ENCODE measurements at places on chromosomes 7 and 10.

GRCh38 chr7:7772397-7772821 is 54.0 kb upstream of the RPA3 start:
- DNase-seq, result no peak

GRCh38 chr10:128047351-128047750 is 78.9 kb downstream of the MKI67 start:
- DNase-seq, result no peak

GRCh38 chr7:81811956-81812865 is 42.4 kb upstream of the HGF start:
- no peak for DNase-seq

DNA sequence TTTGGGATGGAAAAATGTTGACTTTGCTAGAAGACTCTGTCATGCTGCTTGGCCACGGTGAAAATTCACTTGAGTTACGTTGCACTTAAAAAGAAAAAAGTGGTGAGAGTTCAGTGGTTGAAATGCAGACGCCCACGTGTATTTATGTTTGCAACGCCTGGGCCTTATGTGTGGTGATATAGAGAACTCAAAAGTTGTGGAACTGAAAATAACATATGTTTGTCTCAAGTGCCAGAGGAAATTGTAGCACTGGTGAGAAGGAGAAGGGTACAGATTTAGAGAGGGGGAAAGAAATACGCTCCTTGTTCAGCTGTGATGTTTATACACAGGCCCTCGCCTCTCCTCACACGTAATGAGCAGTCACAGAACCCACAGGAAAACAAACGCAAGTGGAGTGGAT is 73.6 kb downstream of the EMX2 start:
- DNase-seq, result no peak

- DNase-seq, result peak; percentile 43
These were observed 107.3 kb downstream of the SMURF1 start for GRCh38 chr7:99036546-99037111.

GRCh38 chr10:8534891-8535290 is 480.4 kb downstream of the GATA3 start:
- DNase-seq, result no peak

- DNase-seq, result peak; percentile 61
These were observed 41.3 kb downstream of the AVL9 start for GRCh38 chr7:32536585-32536984.

DNA sequence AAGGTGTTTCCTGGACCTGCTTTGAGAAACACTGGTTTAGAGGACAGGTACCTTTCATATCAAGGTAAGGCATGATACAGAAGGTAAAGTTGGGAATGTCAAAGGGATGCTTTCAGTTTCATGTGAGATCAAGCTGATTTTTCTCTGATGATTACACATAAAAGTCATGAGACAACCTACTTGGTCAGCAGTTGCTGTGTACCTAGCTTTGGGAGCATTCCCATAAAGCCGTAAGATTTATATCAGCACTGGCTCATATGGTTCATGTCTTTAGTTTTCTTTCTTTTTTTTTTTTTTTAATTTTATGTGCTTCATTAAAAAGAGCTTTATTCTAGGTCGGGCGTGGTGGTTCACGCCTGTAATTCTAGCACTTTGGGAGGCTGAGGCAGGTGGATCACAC is 265.3 kb upstream of the LRGUK start:
- DNase-seq, result no peak

- no peak for DNase-seq
These were observed 81.8 kb downstream of the SEMA3A start for GRCh38 chr7:84112771-84113170.

DNA sequence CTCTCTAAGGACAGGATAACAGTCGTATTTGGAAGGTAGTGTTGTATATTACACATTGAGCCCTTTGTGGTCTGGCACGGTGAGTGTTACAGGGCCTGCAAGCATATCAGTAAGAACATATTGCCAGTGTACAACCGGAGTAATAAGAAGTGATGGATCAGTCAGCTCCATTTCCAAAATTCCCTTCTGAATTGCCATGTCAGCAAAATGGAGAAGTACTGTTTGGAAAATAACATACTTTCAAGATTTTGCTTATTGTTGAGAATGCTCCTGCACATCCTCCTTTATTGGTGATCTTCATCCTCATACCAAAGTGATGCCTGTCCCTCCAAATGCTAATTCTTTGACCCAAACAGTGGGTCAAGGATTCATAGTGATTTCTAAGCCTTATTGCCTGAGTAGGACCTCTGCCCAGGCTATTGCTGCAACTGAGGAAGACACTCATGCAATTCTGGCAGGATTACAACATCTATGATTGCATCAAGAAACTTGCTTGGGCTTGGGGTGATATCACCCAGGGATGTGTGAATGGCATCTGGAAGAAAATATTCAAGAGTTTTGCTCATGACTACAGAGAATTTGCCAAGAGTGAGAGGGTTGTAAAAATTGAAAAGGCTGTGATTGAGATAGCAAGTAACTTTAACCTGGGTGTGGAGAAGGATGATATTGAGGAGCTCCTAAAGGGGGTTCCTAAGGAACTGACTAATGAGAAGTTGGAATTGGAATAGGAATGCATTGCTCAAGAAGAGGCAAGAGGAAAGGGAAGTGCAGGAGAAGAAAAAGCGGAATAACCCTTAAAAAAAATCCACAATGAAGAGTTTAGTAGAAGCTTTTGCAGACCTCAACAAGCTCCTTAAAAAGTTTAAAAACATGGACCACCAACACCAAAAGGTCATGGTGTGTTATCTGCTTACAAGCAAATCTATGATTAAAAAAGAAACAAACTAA is 452.2 kb upstream of the SORCS1 start:
- DNase-seq, result peak; percentile 54

DNA sequence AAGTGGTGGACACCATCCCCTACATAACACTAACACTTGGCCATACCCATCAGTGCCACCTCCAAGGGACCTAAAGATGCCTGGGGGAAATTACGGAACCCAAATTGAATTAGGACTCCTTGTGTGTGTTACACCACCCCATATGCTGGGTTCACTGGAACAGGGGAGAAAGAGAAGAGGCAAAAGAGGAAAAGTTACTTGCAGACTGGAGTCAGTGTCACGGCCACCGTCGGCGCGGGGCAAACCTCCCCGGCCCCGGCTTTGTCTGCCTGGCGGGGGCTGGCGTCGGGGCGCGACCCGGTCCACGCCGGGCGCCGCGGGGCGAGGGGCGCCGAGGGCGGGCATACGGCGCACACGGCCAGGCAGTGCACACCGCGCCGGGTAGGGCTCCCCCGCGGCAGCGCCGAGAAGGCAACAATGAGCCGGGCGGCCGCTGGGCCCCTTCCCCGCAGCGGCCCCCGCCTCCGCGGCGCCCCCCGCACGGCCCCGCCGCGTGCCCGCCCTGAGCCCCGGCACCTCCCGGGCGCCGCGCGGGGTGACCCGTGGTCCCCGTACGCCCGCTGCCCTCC is 171.1 kb downstream of the FAM107B start:
- no peak for DNase-seq

- no peak for DNase-seq
These were observed 488.4 kb upstream of the AUTS2 start for GRCh38 chr7:69109879-69110278.
